ENCODE measurements at places on chromosomes 3 and 15.
A peak's percentile ranks its signal among the peaks of the same experiment; 100 is the strongest.

DNA sequence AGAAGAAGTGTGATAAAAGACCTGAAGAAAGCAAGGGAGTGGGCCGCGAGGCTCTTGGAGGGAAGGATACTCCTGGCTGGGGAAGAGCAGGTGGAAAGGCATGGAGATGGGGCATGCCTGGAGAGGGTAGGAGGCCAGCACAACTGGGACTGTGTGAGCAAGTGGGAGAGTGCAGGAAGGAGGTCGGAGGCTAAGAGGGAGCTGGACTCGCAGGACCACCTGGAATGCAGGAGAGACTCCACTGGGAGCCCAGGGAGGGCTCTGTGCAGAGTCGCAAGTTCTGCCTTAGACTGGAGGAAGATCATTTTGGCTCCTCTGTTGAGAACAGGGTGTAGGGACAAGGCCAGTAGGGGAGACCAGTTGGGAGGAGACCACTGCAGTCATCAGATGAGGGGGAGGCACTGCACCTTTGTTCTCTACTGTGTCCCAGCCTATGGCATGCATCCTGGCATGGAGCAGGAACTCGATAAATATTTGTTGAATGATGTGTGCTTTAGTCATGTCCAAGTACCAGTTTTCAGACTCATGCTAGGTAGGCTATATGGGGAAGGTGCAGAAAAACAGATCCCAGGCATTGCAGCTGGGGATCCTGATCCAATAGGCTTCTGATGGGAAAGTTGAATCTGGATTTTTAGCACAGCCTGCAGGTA is 13.7 kb downstream of the FAM107A start:
- DNase-seq = no peak

- no peak for DNase-seq
Observed at GRCh38 chr3:12148183-12148940, 10.3 kb downstream of the TIMP4 start.

GRCh38 chr3:157145606-157146322 is 14.2 kb downstream of the CCNL1 start:
- no peak for DNase-seq

DNA sequence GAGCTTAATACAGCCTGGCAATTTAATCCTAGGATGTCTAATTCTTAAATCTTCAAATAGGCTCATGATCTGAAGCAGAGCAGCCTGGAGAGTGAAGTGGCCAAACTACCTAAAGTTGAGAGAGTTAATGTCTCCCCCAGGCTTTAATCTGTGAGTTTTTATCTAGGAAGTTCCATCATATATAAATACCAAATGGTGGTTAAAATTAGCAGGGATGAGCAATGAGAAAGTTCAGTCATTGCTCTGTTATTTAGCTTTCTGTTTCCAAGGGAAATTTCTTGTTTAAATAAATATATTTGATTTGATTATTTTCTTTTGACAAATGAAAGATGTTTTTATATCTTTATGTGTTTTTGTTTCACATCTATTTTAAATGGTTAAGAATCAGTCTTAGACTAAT is 274.4 kb upstream of the UMPS start:
- no peak for DNase-seq

GRCh38 chr3:162391301-162391700 is 894.7 kb downstream of the OTOL1 start:
- no peak for DNase-seq

DNA sequence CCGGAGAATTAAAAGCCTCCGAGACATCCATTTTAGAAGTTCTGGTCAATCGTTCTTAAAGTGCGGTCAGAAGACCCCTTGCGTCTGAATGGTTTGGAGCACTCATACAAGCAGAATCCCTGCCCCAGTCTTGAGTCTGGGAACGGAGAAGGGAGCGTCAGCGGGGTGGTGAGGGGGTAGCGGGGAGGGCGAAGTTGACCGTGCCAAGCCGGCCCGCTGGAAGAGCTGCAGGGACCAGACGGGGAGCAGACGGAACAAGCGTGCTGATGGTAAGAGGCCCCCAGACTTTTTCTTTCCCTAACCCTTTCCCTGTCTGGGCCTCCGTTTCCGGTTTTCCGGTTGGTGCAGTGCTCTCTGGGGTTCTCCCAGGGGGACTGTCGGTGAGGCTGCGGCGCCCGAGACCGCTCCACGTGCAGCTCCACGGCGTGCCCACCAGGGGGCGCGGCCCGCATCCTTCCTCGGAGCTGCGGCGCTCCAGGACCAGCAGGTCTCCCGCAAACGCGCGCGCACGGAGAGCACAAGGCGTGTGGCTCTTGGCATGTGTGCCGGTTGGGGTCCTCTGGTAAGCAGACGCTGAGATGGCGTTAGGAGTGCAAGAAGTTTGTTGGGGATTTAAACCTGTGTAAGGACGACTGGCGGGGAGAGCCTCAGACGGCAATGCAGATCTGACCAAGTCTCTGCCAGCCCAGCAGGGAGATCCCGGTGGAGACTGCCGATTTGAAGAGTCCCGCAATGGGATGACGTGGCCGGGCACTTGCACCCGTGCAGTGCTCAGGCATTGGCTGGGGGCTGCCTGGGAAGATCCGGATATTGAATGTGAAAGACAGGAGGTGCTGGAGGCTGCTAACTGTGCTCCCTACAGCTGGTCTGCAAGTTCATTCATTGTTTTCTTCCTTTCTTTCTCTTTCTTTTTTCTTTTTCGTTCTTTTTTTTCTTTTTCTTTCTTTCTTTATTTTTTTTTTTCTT is 19.2 kb upstream of the CORO2B start:
- DNase-seq = peak; percentile 67

DNA sequence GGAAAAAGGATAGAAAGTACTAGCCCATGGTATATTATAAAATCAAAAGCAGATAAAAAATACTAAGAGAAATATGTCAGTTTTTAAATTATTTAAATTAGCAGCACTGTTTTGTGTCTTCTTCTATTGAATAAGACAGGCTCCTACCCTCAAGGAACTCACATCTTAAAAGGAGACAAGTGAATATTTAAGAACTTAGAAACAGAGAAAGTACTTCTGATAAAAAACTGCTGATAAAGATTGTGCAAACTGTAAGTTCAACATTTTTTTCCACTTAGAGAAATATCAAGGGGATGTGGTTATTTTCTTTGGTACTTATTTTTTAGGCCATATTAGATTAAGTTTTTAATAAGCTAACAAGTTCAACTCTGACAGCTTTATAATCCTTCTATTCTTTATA is 3.0 kb upstream of the ANKRD28 start:
- DNase-seq = no peak

DNA sequence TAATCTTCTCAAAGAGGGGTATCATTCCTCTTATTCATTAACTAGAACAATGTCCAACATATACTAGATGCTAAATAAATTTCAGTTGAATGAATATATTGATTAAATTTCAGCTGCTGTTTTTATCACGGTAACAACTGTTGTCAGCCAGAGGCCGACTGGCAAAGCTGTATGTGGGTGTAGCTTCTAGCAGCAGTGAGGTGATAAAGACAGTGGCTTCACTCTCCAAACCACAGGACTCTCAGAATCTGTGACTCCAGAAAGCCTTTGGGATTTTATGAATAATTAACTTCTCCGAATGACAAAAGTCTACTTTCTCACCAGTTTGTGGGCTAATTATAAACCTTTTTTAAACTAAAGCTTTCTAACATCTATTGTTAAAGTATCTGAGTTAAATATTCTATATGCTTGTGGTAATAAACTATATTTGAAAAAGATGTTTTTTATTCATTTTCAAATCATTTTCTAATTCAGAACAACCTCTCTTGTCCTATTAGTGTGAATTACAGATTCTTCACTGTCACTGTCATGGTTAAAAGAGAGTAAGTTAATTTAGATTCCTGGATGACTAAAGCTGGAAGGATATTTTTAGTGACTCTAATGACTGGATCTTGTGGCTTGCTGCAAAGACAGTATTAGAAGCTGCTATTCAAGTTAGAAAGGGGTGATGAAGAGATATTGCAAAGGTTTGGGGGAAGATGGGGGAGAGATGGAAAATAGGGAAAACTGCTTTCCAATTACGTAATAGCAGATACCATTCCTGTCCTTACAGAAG is 796.4 kb upstream of the ARPP21 start:
- no peak for DNase-seq

DNA sequence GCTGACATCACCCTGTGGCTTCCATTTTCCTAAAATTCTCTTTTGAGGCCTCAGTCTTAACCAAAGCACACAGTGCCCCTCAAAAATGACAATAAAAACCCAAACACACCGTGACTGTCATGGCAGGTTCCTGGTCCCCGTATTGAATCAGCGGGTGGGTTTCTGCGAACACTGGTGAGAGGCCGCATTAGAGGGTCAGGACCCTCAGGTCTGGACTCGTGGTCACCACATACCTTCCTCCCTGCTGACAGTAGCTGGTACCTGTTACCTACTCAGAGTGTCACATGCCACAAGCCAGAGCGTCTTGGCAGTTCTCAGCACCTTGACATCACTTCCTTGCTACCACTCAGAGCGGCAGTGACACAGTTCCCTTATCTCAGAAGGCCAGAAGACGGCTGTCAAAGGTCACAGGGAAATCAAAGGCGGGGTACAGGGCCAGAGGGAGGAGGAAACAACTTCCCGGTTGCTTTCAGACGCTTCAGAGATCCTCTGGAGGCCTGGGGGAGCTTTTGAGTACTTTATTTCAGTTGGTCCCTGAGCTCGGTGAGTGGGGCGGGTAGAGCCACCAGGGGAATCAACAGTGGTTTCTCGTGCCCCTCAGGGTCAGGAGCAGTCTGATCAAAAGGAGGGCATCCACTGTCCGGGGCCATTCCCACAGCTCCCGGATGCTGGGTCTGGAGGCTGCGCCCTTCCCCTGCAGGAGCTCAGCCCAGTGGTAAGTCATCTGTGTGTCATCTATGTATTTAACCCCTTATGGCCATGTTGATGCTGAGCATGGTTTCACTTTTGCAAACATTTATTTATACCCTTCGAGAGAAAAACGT is at the start of the genes CCR5AS and CCRL2:
Gene CCR5AS (minus strand): TSS at position 279 of the 824 bp plus-strand sequence.
Gene CCRL2 (plus strand): TSS at position 472 of the 824 bp plus-strand sequence. CDS start 821 bp downstream, outside the sequence.
- peak; percentile 15 for DNase-seq

GRCh38 chr3:77456906-77457305 is 417.0 kb downstream of the ROBO2 start:
- no peak for DNase-seq

- no peak for DNase-seq
Observed at GRCh38 chr3:73024836-73025235, 28.2 kb downstream of the PPP4R2 start.

DNA sequence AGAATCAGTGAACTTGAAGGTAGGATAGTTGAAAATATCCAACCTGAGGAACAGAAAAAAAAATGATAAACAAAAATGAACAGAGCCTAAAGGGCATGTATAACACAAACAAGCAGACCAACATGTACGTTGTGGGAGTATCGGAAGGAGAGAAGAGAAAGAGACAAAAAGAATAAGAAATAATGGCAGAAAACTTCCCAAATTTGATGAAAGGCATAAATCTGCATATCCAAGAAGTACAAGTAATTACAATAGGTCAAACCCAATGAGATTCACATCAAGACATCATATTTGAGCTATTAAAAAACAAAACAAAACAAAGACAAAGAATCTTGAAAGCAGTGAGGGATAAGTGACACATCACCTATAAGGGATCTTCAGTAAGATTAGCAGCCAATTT is 38.1 kb upstream of the ATP13A5 start:
- no peak for DNase-seq

DNA sequence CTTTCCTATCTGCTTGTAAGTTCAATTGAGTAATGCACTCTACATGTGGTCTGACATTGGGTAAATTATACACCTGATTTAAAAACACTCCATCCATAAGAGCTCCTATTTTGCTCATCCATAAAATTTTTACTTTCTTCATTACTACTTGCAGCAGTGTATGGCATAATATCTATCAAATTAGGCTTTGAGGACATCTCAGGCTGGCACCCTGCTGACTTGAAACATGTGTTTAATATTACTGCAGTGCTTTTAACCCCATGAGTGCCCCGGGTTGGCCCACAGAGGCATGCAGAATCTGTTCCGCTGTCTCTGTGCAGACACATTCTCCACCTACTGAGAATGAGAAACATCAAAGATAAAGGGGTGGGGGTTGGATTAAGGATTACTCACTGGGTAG is 249.9 kb upstream of the DNAJC19 start:
- DNase-seq = no peak

- DNase-seq = no peak
Observed at GRCh38 chr3:150720444-150720843, 16.7 kb upstream of the ERICH6 start.

DNA sequence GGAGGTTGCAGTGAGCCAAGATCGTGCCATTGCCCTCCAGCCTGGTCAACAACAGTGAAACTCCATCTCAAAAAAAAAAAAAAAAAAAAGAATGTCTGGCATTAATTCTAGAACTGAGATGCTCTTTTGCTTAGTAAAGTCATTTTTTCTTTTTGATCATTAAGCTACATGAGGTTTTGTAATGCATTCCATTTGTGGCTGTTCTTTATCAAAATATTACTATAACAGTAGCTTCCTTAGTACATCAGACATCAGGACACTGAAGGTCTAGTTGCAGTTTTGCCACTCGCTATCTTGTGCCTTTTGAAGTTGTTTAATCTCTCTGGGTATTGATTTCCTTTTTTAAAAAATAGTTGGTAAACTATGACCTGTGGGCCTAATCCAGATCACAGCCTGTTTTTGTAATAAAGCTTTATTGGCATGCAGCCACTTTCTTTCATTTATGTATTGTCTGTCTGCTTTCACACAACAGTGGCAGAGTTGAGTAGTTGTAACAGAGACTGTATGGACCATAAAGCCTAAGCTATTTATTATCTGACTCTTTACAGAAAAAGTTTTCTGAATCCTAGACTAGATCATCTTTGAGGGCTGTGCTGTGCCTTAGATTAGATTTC is 76.6 kb downstream of the SLC25A26 start:
- no peak for DNase-seq

DNA sequence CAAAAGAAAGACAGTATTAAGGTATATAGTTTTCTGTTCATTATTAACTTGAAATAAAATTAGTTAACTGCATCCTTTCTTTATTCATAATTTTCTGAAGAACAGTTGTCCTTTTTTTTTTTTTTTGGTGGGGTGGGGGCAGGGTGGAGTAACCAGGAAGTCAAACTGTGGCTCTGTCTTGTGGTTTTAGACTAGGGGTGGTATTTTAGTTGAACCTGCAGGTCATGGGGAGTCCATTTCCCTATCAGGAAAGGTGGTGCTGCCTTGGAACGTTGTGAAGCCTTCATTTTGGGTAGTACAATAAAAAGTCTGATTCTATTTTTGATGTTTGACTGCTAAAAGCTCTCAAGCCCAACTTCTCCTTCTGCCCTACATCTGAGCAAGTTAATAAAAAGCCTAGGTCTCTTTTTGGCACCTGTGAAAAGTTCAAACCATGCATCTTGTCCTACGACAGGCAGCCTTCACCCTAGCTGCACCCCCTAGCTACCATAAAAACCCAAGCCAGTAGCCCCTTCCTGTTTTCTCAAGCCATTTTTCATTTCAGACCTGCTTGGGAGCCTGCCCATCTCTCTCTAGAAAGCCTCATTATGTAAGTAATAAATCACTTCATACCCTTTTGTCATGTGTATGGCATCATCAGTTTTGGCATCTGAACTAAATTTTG is 31.2 kb upstream of the RIOX2 start:
- no peak for DNase-seq

GRCh38 chr15:62983956-62984355 is 58.6 kb upstream of the TPM1 start:
- DNase-seq = no peak

- DNase-seq = no peak
Observed at GRCh38 chr3:122021811-122022401, at the start of gene ILDR1. Gene ILDR1 (minus strand): TSS chr3:122022247. CDS start chr3:122022077, 170 bp downstream.

Data from stimulated activated CD8-positive, alpha-beta memory T cell treated with anti-CD3 and anti-CD28 coated beads, Interleukin-2, amount 100 ng/mL, for 48 hours (primary cell).